Fibroblast of upper back skin (primary cell): ENCODE measurements at places on chromosomes 1 and 21.

DNA sequence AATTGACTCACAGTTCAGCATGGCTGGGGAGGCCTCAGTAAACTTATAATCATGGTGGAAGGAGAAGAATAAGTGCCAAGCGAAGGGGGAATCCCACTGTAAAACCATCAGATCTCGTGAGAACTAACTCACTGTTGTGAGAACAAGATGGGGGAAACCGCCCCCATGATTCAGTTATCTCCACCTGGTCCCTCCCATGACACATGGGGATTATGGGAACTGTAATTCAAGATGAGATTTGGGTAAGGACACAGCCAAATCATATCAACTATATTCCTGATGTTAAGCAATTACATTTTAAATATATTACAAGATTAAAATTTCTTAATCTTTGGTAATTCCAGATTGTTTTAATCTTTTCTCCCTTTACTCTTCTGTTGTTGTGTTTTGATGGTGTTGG lies 55.2 kb downstream of the FNBP1L start:
- DNase-seq: no peak

GRCh38 chr21:31612894-31613785 lies 46.4 kb upstream of the SOD1 start:
- DNase-seq: peak; percentile 11

DNA sequence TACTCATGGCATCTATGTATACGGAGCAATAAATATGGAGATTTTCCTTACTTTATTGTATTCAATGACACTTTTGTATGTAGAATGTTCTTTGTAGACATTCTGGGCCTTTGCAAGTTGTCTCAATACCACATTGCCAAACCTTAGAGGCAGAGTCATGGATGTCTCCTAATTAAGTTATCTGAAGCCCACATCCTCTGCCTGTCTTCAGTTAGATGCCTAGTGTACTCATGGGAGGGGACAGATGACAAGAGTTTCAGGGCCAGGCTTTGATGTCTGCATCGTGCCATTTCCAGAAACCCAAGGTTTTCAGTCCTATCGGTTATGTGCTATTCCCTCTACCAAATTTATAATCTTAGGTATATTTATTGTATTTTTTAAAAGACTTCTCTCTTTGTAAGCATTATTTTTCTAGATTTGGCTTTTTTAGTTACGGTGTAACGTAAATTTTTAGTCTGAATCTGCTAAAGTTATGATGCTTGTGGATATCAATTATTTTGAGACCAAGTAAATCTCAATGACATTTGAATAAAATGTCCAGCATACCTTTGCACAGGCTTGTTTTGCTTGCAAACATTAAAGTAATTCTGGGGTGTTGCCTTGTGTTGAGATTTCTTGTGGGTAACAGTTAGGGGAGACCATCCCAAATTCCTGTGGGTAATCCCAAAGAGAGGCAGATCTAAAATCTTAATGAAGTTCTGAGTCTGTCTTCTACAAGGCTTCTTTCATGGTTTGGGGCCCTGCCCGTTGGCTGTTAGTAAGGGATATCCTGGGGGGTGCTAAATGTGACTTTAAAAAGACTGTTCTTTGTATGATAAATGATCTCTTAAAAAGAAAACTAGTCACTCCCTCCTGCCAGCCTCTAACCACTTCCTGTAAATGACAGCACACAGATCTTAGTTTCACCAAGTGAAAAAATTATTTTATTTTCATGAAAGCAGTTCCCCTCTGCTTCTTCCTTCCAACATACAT lies 8.0 kb upstream of the MACF1 start:
- peak; percentile 77 for DNase-seq

- DNase-seq: no peak
Observed at GRCh38 chr1:229300099-229300757, 29.3 kb downstream of the RAB4A start.

DNA sequence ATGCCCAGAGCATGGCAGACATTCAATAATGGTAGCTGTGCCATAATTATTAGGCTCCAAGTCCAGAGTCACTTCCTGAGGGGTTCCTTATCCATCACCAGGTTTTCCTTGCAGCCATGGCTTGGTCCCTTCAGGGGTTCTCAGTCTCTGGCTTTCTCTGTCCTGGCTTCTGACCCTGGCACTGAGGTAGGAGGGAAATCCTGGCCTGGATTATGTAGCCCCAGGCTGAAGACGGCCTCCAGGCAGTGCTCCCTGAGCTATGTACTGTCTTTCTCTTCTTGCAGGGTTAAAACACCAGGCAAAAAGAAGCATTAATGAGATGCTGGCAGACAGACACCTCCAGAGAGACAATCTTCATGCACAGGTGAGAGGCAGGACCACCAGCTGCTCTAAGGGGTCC lies 9.5 kb upstream of the PADI3 start:
- peak; percentile 89 for DNase-seq

DNA sequence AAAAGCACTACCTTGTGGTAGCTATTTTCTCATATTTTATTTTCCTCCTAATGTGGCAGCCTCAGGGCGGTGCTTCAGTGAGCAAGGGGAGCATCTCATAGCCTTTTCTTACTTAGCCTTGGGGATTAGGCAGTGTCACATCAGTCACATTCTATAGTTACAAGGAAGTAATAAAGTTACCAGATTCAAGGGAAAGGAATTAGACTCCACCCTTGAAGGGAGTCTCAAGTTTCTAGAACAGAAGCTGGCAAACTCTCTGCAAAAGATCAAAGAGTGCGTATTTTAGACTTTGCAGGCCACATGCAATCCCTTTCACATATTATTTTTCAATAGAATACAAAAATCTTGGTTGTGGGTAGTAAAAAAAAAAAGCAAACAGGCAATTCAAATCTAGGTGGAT lies 350.4 kb downstream of the AMY1C start:
- no peak for DNase-seq

GRCh38 chr1:21568006-21568746 lies 59.0 kb downstream of the ALPL start:
- DNase-seq: peak; percentile 41

DNA sequence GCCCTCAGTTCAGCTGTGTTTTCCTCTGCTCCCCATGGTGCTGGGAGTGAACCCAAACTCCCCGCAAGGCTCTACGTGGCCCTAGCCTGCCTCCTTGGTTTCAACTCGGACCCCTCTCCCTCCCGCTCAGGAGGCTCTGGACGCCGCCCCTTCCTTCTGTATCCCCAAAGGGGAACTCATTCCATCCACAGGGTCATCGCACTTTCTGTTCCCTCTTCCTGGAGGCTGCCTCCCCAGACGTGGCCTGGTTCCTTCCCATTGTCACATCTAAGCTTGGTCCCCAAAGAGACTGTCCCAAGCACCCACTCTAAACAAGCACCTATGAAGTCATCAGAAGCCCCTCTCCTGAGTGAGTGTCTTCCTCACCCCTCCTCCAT lies 10.9 kb downstream of the KCNAB2 start:
- DNase-seq: no peak

GRCh38 chr1:40384887-40385286 lies 11.4 kb downstream of the SMAP2 start:
- no peak for DNase-seq

GRCh38 chr1:16927711-16928485 lies 6.2 kb downstream of the CROCC start:
- DNase-seq: no peak

DNA sequence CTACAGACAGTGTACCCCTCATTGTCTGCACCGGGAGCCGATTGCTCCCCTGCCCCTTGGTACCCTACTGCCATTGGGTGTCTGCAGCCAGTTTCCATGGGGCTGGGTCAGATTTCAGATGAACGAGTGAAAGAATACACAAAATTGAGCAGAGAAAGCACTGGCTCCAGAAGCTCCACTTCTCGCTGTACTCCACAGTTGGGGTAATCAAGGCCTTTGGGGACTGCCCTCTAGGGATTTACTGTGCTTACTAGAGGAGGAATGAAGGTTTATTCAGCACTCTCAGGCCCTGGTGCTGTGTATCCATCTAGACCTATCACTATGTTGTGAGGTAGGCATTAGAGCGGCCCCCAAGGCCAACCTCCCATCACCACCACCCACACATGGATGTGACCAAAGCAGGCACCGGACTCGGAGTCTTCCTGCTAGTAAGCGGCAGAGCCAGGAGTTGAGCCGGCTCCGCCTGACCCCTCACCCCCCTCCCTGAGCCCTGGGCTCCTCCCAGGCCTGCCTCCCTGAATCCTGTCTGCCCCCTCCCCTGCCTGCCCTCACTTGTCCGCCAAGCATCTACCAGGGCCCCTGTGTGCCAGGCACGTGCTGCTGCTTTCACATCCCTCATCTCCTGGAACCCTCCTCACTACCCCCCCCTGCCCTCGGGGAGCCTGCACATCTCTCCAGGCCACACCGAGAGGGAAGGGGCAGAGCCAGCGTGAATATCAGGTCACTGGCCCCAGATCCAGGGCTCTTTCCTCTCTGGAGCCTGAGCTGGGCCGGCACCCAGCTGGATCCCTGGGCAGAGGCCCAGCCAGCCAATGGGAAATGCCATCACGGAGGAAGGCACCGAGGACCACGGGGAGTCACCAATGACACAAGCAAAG lies 23.3 kb downstream of the KCNN3 start:
- DNase-seq: no peak

- no peak for DNase-seq
Observed at GRCh38 chr1:53275566-53275965, 37.2 kb upstream of the MAGOH start.

GRCh38 chr1:231667896-231668506 lies 41.4 kb downstream of the DISC1 start:
- no peak for DNase-seq

GRCh38 chr1:238647877-238648276 lies 738.5 kb upstream of the CHRM3 start:
- DNase-seq: peak; percentile 100

DNA sequence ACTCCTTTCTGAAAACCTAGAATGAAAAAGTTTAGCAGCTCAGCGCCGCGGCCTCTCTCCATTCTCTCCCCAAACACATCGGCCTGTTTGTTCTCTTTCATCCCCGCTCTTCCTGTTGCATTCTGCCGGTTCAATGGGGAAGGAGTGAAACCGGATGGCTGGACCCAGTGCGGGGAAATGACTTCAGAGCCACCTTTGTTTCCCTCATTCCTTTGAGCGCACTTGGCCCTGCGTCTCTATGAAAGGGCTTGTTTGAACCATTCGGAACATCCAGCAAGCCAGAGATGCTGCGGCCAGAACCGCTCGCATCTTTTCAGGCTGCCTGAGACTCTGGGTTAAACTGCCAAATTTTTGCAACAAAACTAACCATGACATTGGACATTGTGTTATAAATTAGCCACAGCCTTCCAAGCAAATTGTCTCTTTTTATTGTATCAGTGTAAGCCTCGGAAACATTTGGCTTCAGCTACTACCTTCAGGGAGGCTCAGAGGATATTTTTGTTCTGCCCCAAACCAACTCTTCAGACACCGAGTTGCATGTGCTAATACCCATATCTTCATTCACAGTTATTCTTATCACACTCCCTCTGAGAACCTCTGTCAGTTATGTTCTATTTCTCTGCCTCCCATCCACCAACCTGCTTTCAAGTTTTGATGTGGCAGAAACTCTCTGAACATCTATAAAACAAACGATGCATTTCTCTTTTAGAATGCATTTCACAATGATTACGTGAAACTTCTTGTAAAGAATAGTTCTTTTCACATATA lies 5.1 kb upstream of the OLIG1 start:
- DNase-seq: no peak
